ENCODE measurements at places on chromosomes 7 and 10. TPM values are rescaled to one million over a fixed set of nuclear protein-coding genes. Genes with fewer than 3 reads are reported as not detected.

The SPDYE6 gene
- not detected for total RNA-seq

The RTKN2 gene
- total RNA-seq = 0.98 TPM

The WNT16 gene
- total RNA-seq = not detected

The ADCK2 gene
- 21.8 TPM for total RNA-seq

The DKK1 gene
- 2.0 TPM for total RNA-seq

The FKBP6 gene
- total RNA-seq = not detected

DNA sequence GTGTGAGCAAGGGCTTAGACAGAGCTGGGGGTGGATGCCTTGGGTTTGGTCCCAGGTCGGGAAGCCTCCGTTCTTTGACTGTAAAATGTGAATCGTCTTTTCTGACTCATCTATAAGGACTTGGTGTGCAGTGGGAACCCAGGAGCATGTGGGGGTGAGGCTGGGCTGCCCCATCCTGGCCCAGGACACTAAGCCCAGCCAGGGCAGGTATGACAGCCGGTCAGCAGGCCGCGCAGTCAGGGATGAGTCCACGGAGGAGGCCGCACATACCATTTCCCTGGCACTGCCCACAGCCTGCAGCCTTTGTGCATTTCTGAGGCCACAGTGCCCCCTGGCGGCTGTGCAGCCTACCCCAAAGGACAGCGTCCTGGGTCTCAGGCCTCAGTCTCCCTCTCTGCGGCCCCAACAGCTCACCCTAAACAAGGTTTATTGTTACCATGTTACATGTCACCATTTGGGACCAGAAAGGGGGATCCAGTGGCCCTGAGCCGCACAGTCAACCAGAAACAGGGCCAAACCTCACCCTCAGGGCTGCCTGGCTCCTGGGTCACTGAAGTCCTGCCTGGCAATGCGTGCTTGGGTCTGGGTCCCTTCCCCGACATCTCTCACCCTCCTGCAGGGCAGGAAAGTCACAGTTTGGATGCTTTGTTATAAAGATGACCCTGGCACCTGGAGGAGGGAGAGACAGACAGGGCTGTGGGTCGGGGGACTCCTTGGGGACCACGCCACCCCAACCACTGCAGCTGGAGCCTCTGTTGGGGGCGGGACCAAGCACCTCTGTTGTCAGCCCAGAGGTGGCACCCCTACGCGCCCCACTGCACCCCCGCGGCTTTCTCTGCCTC, 14.4 kb upstream of the SH2B2 start:
- H3K27me3 ChIP-seq = no peaks in the 10 kb centered on the region
- no peak overlapping the region for H3K27ac ChIP-seq

GRCh38 chr10:60950300-60950699, 6.3 kb upstream of the RHOBTB1 start:
- no peak for DNase-seq
- H3K36me3 ChIP-seq = no peaks in the 10 kb centered on the region
- H3K27ac ChIP-seq = no peak overlapping the region
- no peaks in the 10 kb centered on the region for H3K27me3 ChIP-seq
- H3K4me1 ChIP-seq = no peaks in the 10 kb centered on the region

- H3K27ac ChIP-seq = peak overlapping the region; percentile 70
- H3K27me3 ChIP-seq = no peaks in the 10 kb centered on the region
- no peaks in the 10 kb centered on the region for H3K36me3 ChIP-seq
- DNase-seq = no peak
These were observed 91.6 kb downstream of the DNMBP start for GRCh38 chr10:99917963-99918825.

DNA sequence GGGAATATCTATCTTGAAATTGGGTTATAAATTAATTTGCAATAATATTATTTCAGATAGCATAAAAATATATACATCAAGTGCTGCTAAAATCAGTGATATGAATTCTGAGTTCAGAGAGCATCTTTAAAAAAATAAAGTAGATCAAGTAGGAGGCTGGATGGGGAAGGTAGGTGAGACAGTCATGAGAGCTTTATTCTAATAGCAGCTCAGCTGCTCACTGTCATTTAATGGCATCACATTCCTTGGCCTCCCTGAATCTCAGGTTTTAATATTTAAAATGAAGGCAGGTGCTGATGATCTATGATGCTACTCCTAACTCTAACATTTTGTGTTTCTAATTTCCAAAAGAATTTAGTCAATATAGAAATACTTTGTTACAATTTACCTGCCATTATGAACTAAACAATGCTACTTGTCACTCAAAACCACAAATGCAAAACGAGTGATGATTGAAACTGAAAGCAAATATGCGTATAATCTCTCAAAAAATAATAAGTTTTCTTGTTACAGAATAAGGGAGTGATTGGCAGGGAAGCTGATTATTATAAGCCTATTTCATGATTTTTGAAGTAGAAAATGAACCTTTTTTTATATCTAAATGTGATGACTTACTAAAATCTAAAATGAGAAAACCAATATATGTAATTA, 147.6 kb upstream of the CSTF2T start:
- no peaks in the 10 kb centered on the region for H3K36me3 ChIP-seq
- DNase-seq = no peak
- H3K27me3 ChIP-seq = no peaks in the 10 kb centered on the region
- H3K27ac ChIP-seq = no peak overlapping the region
- H3K4me3 ChIP-seq = no peak overlapping the region

- no peak overlapping the region for H3K27ac ChIP-seq
- no peak for DNase-seq
- H3K4me3 ChIP-seq = no peak overlapping the region
- no peaks in the 10 kb centered on the region for H3K27me3 ChIP-seq
These were observed 18.9 kb upstream of the DNAJC1 start for GRCh38 chr10:22022257-22023032.

DNA sequence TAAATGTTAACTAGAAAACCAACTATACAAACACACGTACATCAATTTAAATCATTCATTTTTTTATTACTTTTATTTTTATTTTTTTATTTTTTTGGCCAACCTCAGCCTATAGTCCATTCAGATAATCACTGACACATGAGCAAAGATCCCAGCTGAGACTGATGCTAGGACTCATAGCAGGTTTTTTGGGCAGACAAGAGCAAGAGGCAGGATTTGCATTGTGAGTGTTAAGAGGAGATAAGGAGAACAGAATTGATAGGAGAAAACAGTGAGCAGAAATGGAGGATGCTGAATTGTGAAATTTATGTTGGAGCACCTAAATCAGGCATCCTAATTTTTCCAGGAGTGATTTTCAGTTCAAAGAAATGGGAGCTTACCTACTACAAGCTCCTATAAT, 240.3 kb downstream of the SEMA3D start:
- no peaks in the 10 kb centered on the region for H3K4me1 ChIP-seq
- H3K4me3 ChIP-seq = no peak overlapping the region
- H3K27ac ChIP-seq = no peak overlapping the region
- no peaks in the 10 kb centered on the region for H3K27me3 ChIP-seq
- no peak for DNase-seq

GRCh38 chr7:16998481-16999051, 116.8 kb upstream of the AGR3 start:
- H3K4me3 ChIP-seq = no peak overlapping the region
- no peaks in the 10 kb centered on the region for H3K27me3 ChIP-seq
- H3K4me1 ChIP-seq = no peaks in the 10 kb centered on the region
- H3K36me3 ChIP-seq = no peaks in the 10 kb centered on the region
- H3K27ac ChIP-seq = no peak overlapping the region
- DNase-seq = no peak

GRCh38 chr10:78319841-78320240, 286.2 kb downstream of the RPS24 start:
- H3K4me3 ChIP-seq = no peak overlapping the region
- H3K27ac ChIP-seq = no peak overlapping the region
- H3K4me1 ChIP-seq = peaks cover 3% of the 10 kb centered on the region
- no peaks in the 10 kb centered on the region for H3K27me3 ChIP-seq
- DNase-seq = no peak

- no peak overlapping the region for H3K27ac ChIP-seq
- H3K36me3 ChIP-seq = no peaks in the 10 kb centered on the region
- H3K4me1 ChIP-seq = no peaks in the 10 kb centered on the region
- no peaks in the 10 kb centered on the region for H3K27me3 ChIP-seq
- peak; percentile 40 for DNase-seq
These were observed 124.5 kb upstream of the FAM20C start for GRCh38 chr7:67661-68395.

GRCh38 chr10:30046476-30046875, 12.9 kb downstream of the JCAD start:
- no peak for DNase-seq
- H3K36me3 ChIP-seq = no peaks in the 10 kb centered on the region
- no peaks in the 10 kb centered on the region for H3K27me3 ChIP-seq
- no peaks in the 10 kb centered on the region for H3K4me1 ChIP-seq

DNA sequence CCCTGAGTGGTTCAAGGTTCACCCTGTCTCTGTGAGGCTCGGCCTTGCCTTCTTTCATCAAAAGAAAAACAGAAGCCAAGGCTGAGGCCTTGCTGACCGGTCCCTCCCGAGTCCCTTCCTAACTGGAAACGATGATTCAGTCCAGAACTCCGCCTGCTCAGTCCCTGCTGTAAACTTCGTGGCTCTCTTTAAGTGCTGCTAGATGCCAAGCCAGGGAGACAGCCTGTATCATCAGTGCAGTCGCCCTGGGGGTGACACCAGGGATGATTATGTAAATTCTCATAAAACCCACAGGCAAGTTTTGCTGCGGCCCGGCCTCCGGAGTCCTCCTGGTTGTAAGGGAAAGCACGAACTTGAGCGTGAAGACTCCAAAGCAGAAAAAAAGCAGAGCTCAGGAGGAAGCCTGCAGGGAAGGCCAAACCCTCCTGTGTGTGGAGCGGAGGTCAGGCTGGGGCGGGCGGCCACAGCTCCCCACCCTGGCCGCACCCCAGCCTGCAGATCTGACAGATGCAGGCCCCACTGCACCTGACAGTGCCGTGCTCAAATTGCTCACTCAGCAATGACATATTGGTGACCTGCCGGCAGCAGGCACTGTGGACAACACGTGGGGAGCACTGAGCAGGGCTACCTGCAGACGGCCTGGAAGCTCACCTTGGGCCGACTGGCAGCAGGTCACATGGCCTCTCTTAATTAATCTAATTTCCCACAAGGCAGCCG, 123.4 kb downstream of the DYNC2I1 start:
- H3K27ac ChIP-seq = no peak overlapping the region
- no peak for DNase-seq
- H3K4me1 ChIP-seq = no peaks in the 10 kb centered on the region
- no peak overlapping the region for H3K4me3 ChIP-seq

- no peak overlapping the region for H3K4me3 ChIP-seq
- H3K27me3 ChIP-seq = no peaks in the 10 kb centered on the region
- no peaks in the 10 kb centered on the region for H3K4me1 ChIP-seq
- DNase-seq = no peak
- no peak overlapping the region for H3K27ac ChIP-seq
These were observed 5.0 kb downstream of the BCCIP start for GRCh38 chr10:125828311-125828710.

DNA sequence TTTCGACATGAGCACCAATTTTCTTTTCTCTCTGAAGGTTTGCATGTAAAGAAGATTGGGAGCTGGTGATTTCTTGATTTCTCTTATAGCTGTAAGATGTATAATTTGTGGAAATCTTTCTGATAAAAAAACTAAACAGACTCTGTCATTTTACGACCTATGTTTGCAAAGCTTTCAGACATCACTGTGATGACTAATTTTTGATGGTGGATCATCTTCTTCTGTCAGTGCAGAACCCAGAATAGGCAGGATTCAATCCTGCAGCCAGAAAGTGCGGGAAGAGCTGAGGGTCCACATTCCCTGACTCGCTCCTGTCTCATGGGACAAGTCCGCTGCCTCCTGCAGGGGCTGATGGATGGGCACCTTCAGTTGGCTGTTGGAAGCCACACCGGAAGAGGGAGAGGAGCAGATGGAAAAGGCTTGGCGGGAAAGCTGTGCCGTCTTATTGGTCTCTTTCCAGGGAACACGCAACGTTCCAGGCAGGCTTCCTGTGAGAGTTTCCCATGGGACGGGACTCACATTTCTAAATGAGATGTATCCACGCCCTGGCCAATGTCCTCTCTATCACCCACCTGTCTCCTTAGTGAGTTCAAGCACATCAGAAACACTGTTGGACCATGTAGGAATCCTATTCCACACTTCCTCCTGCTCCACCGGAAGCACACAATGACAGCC, 186.9 kb downstream of the PRPF18 start:
- no peaks in the 10 kb centered on the region for H3K36me3 ChIP-seq
- no peaks in the 10 kb centered on the region for H3K4me1 ChIP-seq
- no peak for DNase-seq
- H3K27ac ChIP-seq = no peak overlapping the region

DNA sequence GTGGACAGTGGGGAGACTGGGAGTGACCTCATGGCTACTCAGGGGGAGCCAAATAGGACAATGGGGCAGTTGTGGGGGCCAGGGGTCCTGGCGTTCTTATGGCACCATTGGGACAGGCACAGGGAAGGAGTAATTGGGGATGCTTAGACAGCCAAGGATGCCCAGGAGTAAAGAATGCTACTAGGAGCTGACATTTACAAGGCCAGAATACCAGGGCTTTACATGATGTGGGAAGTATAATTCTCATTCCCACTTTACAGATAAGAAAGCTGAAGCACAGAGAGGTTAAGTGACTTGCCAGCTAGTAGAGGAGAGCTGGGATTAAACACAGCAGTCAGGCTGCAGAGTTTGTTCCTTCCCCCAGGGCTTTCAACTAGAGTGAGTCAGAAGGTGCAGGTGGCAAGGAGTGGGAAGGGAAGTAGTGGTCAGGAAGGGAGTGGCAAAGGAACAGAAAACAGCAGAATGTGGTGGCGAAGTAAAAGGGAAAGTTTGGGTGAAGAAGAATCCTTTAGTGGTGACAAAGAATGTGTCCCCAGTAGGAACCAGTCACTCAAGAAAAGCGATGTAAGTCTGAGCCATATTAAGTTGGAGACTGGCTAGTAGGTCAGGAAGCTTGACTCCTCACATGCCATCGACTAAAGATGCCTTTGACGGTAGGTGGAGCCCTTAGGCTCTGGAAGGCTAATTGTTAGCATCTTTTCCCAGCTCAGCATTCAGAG, 32.8 kb downstream of the CPVL start:
- no peak for DNase-seq
- H3K36me3 ChIP-seq = no peaks in the 10 kb centered on the region

DNA sequence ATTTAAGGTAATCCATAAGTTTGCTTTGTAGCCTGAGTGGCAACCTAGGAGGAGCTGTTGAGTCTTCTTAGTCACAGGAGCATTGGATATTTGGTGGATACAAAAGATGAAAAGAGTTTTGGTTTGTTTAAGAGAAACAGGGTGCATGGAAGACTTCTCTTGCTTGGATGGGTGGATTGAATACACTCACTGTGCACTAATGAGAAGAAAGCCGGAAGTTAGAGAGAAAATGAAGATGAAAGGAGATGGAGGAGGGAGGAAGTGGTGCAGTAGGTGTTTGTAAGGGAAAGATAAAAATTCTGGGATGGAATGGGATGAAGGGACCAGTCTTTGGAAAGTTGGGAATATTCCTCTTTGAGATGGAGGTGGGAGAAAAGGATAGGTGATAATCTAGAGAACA, 7.7 kb downstream of the MDFIC start:
- no peaks in the 10 kb centered on the region for H3K36me3 ChIP-seq
- DNase-seq = no peak
- H3K27ac ChIP-seq = no peak overlapping the region

DNA sequence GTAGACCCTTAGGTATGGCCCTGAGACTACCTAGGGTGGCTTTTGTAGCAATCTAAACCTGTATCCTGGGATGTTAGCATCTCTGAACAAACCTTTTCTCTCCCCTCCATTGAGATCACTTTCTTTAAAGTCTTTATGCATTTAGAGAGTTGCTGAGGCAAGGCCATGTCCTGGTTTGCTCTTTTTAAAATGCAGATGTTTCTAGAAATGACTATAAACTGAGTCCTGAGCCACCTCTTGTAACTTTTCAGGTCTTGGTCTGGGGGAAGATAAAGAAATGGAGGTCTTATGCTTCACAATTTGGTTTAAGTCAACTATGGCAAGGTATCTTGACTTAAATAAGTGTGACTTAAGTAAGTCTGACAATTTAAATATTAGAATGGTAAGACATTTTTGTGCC, 78.0 kb downstream of the AUTS2 start:
- H3K27ac ChIP-seq = no peak overlapping the region
- no peak overlapping the region for H3K4me3 ChIP-seq
- H3K4me1 ChIP-seq = no peaks in the 10 kb centered on the region
- H3K27me3 ChIP-seq = no peaks in the 10 kb centered on the region
- DNase-seq = no peak
- H3K36me3 ChIP-seq = no peaks in the 10 kb centered on the region
